AG08396 (cell line): ENCODE measurements at places on chromosomes 16 and 17.

- no peak for DNase-seq
Observed at GRCh38 chr17:40329839-40330794, 21.1 kb downstream of the RARA start.

- DNase-seq: no peak
Observed at GRCh38 chr17:27306276-27306835, 12.4 kb downstream of the WSB1 start.

- no peak for DNase-seq
Observed at GRCh38 chr17:41396996-41397660, at the start of gene KRT31. TSS of gene KRT31 (minus strand) at chr17:41397608. CDS start at chr17:41397539, 69 bp downstream.

DNA sequence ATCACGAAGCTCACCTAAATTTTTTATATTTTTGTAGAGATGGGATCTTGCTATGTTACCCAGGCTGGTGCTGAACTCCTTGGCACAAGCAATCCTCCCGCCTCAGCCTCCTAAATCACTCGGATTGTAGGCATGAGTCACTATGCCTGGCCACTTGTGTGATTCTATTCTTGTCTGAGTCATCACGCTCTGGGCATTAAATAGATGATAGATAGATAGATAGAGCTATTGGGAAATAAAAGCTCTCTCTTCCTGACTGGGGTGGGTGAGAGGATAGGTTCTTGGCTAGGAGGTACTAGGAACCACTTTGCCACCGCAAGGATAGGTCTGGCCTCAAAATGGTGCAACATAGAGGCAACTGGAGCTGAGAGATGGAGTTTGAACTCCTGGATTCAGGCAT lies 21.4 kb upstream of the CACNG3 start:
- DNase-seq: no peak

DNA sequence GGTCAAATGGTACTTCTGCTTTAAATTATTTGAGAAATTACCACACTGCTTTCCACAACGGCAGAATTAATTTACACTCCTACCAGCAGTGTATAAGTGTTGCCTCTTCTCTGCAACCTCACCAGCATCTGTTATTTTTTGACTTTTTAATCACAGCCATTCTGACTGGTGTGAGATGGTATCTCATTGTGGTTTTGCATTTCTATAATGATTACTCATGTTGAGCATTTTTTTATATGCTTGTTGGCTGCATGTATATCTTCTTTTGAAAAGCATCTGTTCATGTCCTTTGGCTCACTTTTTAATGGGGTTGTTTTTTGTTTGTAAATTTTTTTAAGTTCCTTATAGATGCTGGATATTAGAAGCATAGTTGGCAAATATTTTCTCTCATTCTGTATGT lies 446.7 kb downstream of the PMP22 start:
- no peak for DNase-seq

GRCh38 chr17:64920419-64921172 lies 1.3 kb upstream of the LRRC37A3 start:
- no peak for DNase-seq

DNA sequence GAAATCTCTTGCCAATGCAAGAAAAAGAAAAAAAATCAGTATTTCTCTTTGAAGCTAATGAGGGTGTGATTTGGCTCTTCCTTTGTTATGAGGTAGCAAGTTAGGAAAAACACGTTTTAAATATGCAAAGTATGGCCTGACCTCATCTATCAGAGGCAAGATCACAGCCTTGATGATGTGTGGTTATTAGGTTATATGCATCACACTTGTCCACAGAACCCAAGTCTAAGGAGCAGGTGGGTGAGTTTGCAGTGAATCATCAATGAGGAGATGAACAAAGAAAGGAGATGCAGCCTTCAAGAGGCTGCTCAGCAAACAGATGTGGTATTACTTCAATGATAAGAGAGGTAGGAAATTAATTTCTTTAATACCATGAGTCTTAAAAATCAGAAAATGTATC lies 594.8 kb upstream of the CDH5 start:
- no peak for DNase-seq

DNA sequence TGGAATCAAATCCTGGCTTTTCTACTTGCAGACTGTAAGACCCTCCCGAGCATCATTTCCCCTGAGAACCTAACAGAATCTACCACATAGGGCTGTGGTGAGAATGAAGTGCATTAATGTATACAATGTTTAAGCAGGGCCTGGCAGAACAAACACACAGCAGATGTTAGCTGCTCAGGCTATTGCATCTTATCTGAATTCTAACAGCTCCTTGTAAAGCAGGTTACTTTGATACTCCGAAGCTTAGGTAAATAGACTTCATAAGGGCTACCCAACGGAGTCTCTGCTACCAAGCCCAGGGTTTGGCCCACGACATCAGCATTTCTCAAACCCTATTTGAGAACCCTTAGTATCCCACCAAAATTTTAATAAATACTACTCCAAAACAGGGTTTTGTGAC lies 24.4 kb upstream of the NOS2 start:
- DNase-seq: no peak

- DNase-seq: no peak
Observed at GRCh38 chr17:3482852-3483251, 7.1 kb downstream of the ASPA start.
